NCI-H460 (cell line): ENCODE measurements at places on chromosomes 5 and 9. TPM values are rescaled to one million over a fixed set of nuclear protein-coding genes. Genes with fewer than 3 reads are reported as not detected.

GRCh38 chr5:33721491-33722200 is 170.1 kb downstream of the ADAMTS12 start:
- no peak for DNase-seq

The OLFM1 gene
- 32.0 and 37.9 TPM in 2 replicates for total RNA-seq

DNA sequence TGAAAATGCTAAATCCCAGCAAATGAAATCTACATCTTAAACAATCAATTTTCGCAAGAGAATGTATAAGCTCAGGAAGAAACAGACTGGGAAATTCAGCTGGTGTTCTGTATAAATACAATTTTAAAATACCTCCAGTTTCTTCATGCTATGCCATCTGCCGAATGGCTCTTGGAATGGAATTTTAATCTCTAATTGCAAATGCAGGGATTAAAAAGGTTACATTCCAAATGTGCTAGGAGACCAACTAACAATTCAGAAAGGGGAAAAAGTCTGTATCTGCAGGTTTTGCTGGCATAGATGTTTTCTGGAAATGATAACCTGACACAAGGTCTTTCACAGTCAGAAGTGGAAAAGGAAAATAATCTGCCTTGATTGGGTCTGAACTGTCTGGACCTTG is 379.7 kb downstream of the MAT2B start:
- no peak for DNase-seq

DNA sequence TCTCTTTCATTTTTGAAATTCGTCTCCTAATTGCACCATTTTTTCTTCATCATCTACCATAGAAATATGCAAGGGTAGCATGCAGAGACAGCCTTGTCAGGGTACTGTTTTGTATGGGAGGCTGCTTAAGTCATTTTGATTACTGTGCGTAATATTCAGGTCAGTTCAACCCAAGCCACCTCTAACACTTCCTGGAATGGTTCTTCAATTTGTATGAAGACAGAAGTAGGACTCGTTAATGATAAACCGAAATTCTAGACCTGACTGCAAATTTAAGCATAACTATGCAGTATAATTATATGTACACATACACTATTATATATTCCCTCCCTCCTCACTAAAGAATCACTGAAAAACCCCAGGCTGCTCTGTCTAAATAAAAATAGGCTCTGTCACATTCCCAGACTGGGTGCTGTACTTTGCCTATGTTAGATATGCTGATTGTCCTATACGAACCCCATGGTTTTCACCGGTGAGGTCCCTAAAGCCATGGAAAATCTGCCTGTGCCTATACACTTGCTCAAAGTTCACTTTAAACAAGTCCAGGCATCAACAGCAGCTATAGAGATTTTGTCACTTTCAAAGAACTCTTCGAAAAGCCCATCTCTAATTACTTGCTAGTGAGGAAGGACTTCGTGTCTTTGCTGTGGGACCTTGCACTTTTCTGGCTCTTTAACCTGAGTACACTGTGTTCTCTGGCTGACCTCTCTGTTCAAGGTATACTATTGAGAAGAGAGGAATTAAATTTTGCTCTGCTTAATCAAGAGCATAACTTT is 352.1 kb upstream of the CD180 start:
- no peak for DNase-seq

DNA sequence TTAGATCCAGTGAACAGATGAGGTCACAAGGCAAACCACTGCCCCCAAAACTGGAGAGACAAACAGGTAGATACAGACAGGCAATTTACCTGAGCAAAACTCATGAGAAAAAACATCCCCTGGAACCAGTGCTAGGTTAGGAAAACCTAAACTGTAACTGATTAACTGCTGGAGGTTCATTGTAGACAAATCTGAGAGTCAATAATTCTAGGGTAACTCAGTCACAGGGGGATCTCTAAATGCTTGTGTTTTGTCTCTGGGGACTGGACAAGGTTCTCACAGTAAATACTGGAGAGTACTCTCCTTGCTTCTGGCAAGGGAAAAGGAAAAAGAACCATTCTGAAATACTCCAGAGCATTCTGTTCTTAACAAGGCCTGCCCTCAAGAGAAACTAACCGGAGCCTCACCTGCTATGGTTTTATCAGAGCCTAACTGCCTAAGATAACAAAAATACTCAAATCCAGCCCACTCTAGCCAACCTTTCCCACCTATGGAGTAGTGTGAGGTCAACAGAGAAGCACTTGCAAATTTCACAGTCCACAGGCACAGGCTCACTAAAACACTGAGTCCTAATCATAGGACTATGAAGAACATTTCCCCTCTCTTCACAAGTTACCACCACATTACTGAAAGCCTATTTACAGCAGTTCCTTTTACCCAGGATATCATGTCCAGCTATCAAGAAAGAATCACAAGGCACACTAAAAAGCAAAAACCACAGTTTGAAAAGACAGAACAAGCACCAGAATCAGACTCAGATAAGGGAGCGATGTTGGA is 139.9 kb upstream of the ACOT12 start:
- no peak for DNase-seq
